ENCODE measurements at places on chromosomes 12 and 14. TPM values are rescaled to one million over a fixed set of nuclear protein-coding genes. Genes with fewer than 3 reads are reported as not detected.

JAG2 gene
- total RNA-seq: 21.3 TPM

DPPA3 gene
- total RNA-seq: not detected

PTPN6 gene
- 41.3 TPM for total RNA-seq

MARCHF9 gene
- total RNA-seq: 4.0 TPM

RAPGEF3 gene
- total RNA-seq: 64.7 TPM

SYT10 gene
- total RNA-seq: not detected

POTEM gene
- total RNA-seq: not detected

REM2 gene
- 3.3 TPM for total RNA-seq

DNA sequence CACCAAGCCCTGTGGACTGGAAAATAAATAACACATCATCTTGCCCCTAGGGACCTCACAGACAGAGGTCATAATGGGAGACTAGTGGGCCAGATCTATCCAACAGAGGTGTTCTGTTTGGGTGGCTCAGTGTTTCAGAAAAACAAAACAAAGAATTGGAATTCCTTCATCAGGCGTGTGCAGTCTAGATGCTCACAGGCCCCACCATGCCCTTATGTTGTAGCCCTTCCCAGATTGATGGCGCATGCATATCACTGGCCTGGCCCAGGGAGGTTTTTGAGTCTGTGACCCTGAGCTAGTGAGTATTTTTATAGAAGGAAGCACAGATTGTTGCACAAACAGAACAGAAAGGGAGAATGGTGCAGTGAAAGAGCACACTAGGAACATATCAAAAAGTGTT, 859.6 kb downstream of the BCL11B start:
- no peak for DNase-seq

DNA sequence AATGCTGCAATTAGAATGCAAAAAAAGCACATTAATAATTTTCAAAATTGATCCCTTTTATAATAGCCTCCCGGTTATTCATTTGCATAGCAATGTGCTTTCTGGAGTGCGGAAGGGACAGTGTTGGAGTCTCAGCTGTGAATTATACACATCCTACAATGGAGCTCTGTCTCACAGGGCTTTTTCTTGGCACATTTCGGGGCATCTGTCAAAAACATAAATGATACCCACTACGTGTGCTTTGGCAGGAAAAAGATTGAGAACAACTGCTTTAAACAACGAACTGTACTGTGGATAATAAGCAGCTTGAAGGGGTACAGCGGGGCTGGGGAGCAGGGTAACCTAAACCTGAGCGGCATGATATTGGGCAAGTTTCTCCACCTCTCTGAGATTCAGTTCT, 123.1 kb downstream of the PAH start:
- DNase-seq: no peak

- no peak for DNase-seq
These were observed 120.9 kb upstream of the HIF1A start for GRCh38 chr14:61574514-61574807.

GRCh38 chr12:31773867-31774266, 45.0 kb upstream of the AMN1 start:
- DNase-seq: no peak

DNA sequence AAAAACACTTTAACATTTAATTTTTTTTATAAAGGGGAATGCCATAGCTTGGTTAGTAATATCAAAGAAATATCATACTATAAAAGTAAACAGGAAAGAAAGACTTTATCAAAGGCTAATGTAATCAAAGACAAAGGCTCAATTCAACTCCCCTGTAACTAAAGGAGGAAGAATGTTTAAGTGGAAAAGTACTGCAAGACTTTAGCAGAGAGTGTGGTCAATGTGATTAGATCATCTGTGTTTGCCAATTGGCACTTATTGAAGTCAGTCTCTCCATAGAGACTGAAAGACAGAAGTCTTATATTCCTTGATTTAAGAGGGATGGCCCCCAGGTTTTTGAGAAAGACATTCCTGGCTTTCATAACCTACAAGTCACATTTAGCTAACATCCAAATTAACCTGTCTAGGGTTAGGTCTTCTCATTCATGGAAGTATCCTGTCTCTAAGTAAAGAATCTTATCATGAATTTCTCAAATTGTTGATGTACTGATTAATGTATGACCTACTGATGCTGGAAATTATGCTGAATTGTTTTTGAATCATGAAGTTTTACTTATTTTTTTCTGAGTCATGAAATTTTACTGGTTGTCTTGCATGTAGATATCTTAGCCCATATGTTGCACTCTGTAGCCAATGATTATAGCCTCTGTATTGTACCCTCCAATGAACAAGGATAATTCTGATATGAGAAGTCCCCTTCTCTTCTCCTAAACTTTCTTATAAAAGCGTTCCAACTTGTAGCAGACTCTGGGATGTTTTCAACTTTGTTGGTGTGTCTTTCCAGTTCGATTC, 65.4 kb downstream of the ATXN7L3B start:
- DNase-seq: no peak

GRCh38 chr14:48738186-48738925, 847.8 kb downstream of the RPS29 start:
- no peak for DNase-seq

DNA sequence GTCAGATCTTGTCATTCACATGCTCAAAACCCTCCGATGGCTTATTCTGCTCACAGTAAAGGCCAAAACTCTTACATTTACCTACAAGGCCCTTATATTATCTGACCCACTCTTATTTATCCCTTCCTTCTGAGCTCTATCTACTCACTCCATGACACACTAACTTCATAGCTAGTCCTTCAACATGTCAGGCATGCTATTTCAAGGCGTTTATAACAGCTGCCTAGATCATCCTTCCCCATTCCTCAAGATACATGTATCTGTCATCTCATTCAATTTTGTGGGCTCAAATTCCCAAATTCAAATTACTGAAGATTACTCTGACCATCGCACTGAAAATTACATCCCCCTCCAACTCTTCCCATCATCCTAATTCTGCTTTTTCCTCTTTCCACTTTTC, 6.9 kb downstream of the MIS18BP1 start:
- DNase-seq: no peak

GRCh38 chr12:24798335-24798734, 150.6 kb downstream of the BCAT1 start:
- no peak for DNase-seq

- DNase-seq: no peak
These were observed 416.9 kb downstream of the SLC6A15 start for GRCh38 chr12:84495711-84496110.

GRCh38 chr14:49287004-49287403, 299.2 kb downstream of the RPS29 start:
- DNase-seq: no peak

DNA sequence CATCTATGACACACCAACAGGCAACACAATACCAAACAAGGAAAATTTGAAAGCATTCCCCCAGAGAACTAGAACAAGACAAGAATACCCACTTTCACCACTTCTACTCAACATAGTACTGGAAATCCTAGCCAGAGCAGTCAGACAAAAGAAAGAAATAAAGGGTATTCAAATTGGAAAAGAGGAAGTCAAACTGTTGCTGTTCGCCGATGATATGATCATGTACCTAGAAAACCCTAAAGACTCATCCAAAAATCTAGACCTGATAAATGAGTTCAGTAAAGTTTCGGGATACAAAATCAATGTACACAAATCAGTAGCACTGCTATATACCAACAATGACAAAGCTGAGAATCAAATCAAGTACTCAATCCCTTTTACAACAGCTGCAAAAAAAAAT, 8.1 kb upstream of the ATL1 start:
- DNase-seq: no peak

DNA sequence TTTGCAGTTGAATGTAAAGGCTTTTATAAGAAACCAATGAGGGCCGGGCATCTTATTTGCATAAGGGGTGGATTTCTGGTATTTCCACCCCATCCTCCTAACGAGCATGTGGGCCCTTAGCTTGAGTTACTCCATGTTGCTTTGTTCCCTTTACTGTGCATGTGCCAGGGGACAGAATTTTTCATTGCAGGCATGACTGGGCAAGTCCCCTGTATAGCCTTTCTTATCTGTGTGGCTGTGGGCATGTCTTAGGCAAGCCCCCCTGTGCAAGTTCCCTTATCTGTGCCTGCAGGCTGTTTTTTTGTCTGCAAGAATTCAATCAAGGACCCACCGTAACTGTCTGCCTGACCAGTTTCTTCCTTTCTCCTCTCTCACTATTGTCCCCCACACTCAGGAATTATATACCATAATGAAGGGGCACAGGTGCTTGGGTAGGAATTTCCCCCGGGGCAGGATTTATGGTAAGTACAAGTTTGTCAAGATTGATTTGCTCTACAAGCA, 152.2 kb upstream of the CNOT2 start:
- no peak for DNase-seq

DNA sequence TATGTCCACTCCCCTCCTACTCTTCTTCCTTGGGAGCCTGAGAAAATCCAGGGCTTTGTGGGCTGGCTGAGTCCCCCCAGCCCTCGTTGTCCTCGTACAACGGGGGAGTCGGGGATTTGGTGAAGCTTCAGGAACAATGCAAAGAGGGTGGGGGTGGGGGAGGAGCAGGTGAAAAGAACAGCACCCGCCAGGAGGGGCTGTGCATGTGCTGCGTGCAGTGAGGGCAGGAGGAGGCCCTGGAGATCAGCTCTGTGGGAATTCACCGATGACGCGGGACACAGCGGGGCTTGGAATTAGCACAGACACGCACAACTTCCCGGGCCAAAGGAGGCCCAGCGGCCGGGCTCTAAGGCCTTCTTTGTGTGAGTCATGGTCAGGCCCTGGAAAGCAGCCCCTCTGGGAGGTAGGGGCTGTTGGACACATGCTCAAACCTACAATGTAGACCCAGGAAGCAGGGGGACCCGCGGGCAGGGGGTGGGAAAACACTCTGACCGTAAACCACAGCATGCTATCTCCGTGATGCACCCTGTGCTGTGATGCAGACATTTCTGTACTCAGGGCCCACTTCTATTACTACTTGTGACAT, 32.8 kb downstream of the RBM19 start:
- DNase-seq: no peak

GRCh38 chr12:72574138-72574537, 302.0 kb downstream of the TRHDE start:
- DNase-seq: no peak
